CD4-positive, alpha-beta T cell treated with Interleukin-2 at 100 ng/mL for 4 hours (primary cell): ENCODE measurements at places on chromosomes 2 and 18.

DNA sequence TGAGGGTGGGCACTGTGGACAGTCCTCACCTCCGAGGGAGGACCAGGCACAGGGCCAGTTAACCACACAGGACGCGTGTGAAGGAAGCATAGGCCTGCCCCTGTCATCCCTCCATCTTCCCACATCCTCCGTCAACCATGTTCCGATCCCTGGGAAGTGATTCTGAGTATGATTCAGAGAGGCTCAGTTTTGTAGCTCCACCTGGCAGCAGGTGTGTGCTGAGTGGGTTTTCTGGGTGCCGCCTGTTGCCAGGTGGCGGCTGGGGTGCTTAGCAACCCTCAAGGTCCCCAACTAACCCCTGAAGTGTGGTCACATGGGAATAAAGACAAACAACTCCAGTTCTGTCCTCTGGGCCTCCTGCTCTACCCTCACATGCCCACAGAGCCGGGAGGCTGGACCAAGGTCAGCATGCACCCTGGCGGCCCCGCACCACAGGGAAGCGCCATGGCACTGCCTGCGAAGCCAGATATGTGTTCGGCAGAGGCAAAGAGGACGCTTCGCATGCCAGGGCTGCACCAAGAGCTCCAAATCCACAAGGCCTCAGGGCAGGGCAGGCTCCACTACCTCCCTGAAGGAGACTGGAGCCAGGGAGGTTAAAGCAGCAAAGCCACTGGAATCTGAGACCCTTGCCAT lies 60.0 kb downstream of the ADCY3 start:
- DNase-seq = no peak

- DNase-seq = no peak
Observed at GRCh38 chr2:100275200-100275589, 47.1 kb downstream of the LONRF2 start.

- no peak for DNase-seq
Observed at GRCh38 chr2:220165401-220165800, 538.0 kb downstream of the SLC4A3 start.

GRCh38 chr2:238379096-238379810 lies 47.5 kb upstream of the ASB1 start:
- DNase-seq = peak; percentile 19

- no peak for DNase-seq
Observed at GRCh38 chr2:31052284-31052683, 86.0 kb downstream of the GALNT14 start.

DNA sequence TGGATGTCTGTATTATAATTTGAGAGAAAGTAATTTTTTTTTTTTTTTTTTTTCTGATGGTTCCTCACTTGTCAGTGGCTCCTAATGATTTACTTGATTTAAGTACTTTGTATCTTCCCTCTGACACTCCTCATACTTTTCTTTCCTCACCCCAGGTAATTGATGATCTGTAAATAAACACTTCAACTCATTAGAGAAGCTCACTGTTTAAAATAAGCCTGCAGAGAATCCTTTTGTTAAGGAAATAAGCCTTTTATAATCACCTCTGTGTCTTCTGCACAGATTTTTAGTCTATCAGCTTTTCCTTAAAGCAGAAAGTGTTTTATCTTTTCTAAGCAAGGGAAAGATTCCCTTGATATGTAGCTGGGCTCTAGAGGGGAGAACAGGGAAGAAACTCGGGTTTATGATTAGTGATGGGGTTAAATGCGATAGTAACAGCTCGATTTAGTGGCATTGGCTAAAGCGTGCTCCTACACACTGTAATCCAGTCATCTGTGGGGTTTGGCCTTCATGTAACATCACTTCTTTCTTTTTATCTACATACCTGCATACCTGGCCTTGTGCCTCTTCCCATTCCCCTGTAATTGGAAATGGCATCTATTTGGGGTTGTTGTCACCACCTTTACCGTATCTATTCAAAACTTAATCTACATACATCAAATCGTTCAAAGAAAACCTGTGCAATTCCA lies 60.1 kb upstream of the LRRTM1 start:
- no peak for DNase-seq

GRCh38 chr2:120963997-120964705 lies 228.5 kb downstream of the GLI2 start:
- no peak for DNase-seq

DNA sequence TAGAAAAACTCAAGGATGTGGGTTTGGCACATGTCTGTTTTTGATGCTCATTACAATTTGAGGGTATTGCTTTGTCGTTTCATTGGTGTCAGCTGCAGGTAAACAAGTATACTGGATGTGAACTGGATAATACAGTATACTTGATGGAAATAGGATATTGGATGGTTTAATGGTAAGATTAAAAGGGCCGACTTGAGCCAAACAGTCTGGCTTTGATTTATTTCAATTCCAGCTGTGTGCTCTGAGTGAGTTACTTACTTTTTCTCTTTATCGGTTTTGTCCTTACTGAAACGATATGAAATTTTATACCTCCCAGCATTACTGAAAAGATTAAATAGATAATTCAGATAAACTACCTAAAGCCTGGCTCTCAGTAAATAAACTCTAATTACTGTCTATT lies 227.6 kb downstream of the ASXL3 start:
- no peak for DNase-seq

DNA sequence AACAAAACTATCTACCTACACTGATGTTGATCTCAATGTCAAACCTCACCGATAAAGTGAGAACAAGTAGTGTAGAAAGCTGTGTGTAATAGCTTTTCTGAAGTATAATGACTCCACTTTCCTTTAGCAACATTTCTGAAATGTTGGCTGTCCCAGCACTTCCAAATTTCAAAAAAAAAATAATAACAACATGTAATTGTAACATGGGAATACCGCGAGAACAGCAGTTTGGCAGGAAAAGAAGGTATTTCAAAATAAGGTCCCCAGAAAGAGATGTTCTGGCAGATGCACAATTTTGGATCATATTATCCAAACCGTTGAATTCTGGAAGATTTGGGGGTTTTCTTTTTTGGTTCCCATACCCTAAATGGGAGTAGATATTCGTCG lies 352.0 kb downstream of the ARHGAP15 start:
- DNase-seq = no peak

GRCh38 chr2:16680781-16681180 lies 15.1 kb upstream of the CYRIA start:
- DNase-seq = no peak

- DNase-seq = no peak
Observed at GRCh38 chr18:33593261-33593660, 15.2 kb downstream of the ASXL3 start.
